Spinal cord (tissue), 10 donors: ENCODE measurements at places on chromosomes 7 and 10. TPM values are rescaled to one million over a fixed set of nuclear protein-coding genes. Genes with fewer than 3 reads are reported as not detected.

Gene UPK3BL1
- 11.3 TPM for polyA plus RNA-seq

Gene ADRB1
- 4.0 TPM for polyA plus RNA-seq

Gene LSM5
- 59.5 TPM for polyA plus RNA-seq

Gene IDI2
- polyA plus RNA-seq: 0.12 TPM

Gene GSTO2
- polyA plus RNA-seq: 4.4 TPM
